ENCODE measurements at places on chromosomes 7 and 10. TPM values are rescaled to one million over a fixed set of nuclear protein-coding genes. Genes with fewer than 3 reads are reported as not detected.

The CREB5 gene
- 15.0 TPM for total RNA-seq

The LIPF gene
- not detected for total RNA-seq

The CTAGE6 gene
- 0.33 TPM for total RNA-seq

The AVPI1 gene
- total RNA-seq, result 81.7 TPM

The AS3MT gene
- 6.2 TPM for total RNA-seq

The CRTAC1 gene
- 2.6 TPM for total RNA-seq

The PROSER2 gene
- total RNA-seq, result 13.4 TPM

The CYP26C1 gene
- not detected for total RNA-seq

The NPC1L1 gene
- 0.28 TPM for total RNA-seq

The TRAPPC14 gene
- 14.3 TPM for total RNA-seq

The SFXN2 gene
- 8.7 TPM for total RNA-seq

The NME8 gene
- total RNA-seq, result not detected

The MBL2 gene
- total RNA-seq, result not detected

The VGF gene
- total RNA-seq, result not detected

The REEP3 gene
- total RNA-seq, result 21.4 TPM

The GPR146 gene
- 20.1 TPM for total RNA-seq

The NRP1 gene
- 91.4 TPM for total RNA-seq
